ENCODE measurements at places on chromosomes 7 and 10. TPM values are rescaled to one million over a fixed set of nuclear protein-coding genes. Genes with fewer than 3 reads are reported as not detected.
A peak's percentile ranks its signal among the peaks of the same experiment; 100 is the strongest.

TMEM209 gene
- polyA plus RNA-seq: 39.9 TPM

GRCh38 chr10:73639286-73639685, 2.0 kb downstream of the MYOZ1 start:
- H3K27ac ChIP-seq: no peak overlapping the region
- no peak overlapping the region for H3K4me3 ChIP-seq
- no peaks in the 10 kb centered on the region for H3K36me3 ChIP-seq
- peaks cover 4% of the 10 kb centered on the region for H3K27me3 ChIP-seq
- H3K4me1 ChIP-seq: peaks cover 5% of the 10 kb centered on the region

DNA sequence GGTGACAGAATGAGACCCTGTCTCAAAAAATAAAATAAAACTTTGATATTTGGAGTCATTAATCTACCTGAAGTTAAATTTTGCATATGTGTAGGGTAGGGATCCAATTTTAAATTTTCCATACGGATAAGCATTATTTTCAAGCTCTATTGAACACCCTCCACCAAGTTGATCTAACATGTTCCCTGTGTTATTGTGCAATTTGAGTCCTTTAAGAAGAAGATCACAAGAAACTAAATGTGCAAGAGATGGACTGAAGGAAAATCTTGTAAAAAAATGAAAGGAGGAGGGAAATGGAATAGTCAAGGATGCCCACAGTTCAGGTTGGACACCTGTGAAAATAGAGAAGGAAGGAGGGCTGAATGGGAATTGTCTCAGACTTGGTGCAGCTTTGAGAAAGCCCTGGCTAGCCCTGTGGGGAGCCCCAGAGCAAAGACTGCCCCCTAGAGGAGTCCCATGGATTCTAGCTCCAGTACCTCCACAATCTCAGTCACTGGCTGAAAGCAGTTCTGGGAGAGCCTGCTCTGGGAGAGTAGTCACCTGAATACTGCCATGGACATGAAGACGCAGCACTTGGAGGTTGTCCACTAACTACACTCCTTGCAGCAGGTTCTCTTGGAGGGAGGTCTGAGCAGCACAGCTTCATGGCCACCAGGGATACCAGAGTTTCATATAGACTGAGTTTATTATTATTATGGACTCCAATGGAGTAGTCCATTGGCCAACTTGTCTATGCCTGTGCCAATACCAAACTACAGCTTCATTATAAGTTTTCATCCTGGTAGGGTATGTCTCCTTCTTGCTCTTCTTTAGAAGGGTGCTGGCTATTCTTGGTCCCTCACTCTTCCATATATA, 5.7 kb upstream of the TIAL1 start:
- H3K27ac ChIP-seq: no peak overlapping the region
- peaks cover 5% of the 10 kb centered on the region for H3K4me1 ChIP-seq
- no peak overlapping the region for H3K4me3 ChIP-seq
- H3K36me3 ChIP-seq: no peaks in the 10 kb centered on the region

DNA sequence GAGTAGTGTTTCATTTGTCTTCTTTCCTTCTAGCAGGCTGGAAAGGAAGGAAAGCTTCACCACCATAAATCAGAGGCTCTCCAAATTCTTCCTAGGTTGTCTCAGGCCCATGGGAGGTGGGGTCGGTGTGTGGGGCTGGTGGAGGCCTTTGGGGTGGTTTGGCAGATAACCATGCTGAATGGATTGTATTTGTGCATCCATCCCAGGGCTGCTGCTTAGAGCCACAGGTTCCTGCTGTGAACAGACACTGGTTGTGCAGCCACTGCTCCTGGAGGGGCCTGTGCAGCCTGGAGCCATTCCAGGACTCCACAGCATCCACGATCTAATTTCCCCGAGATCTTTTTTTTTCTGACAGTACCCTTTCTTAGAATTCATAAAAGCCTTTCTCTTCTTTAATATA, 741.8 kb downstream of the SUGCT start:
- no peak overlapping the region for H3K4me3 ChIP-seq
- H3K27me3 ChIP-seq: no peaks in the 10 kb centered on the region
- DNase-seq: no peak
- H3K36me3 ChIP-seq: no peaks in the 10 kb centered on the region

DNA sequence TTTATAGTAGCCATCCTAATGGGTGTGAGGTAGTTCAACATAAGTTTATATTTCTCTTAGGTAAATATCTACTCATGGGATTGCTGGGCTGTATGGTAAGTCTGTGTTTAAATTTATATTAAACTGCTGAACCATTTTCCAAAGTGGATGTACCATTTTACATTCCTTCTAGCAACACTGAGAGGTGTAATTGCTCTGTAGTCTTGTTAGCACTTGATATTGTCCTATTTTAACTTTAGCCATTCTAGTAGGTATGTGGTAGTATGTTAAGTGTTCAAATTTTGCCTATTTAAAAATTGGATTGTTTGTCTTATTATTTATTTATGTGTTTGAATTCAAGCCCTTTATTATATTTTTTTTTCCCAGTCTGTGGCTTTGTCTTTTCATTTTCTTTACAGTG, 2.6 kb upstream of the HPS1 start:
- H3K36me3 ChIP-seq: no peaks in the 10 kb centered on the region
- H3K4me1 ChIP-seq: peaks cover 30% of the 10 kb centered on the region
- H3K27me3 ChIP-seq: peaks cover 14% of the 10 kb centered on the region
- no peak for DNase-seq
- H3K27ac ChIP-seq: no peak overlapping the region
- H3K4me3 ChIP-seq: no peak overlapping the region

HYAL4 gene
- not detected for polyA plus RNA-seq

DNA sequence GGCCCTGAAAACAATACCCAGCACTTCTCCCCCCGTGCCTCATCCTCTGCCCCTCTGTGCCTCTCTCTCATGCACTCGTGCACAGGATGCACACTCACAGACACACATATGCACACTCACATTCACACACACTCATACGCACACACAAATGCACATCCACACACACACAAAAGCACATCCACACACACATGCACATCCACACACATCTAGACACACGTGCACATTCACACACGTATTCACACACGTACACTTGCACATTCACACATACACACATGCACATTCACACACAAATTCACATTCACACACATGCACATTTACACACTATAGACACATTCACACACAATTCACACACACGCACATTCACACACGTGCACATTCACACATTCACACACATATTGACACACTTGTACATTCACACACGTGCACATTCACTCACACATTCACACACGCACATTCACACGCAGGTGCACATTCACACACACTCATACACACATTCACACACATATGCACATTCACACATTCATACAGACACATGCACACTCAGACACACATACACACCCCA, 19.2 kb downstream of the SHH start:
- no peaks in the 10 kb centered on the region for H3K27me3 ChIP-seq
- no peak for DNase-seq
- H3K4me3 ChIP-seq: no peak overlapping the region
- no peaks in the 10 kb centered on the region for H3K36me3 ChIP-seq
- H3K4me1 ChIP-seq: no peaks in the 10 kb centered on the region

DNA sequence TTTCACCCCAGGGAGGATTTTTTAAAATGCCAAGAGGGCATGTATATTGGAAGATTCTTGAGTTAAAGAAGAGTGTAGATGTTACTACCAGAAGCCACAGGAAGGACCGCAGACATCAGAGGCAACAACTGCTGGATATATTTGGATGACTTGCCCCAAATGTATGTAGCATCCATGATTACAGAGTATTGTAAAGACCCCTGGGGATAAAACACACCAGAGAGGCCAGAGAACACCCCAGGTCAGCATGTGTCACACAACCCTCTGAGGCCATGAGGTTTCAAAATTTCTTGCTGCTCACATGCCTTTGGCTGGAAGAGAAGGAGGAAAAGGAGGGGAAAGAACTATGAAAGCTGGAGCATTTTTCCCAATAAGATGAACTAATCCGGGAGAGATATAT, 108.0 kb upstream of the LSM8 start:
- no peaks in the 10 kb centered on the region for H3K36me3 ChIP-seq
- no peak overlapping the region for H3K4me3 ChIP-seq
- no peaks in the 10 kb centered on the region for H3K4me1 ChIP-seq
- H3K27me3 ChIP-seq: no peaks in the 10 kb centered on the region
- no peak for DNase-seq

- no peaks in the 10 kb centered on the region for H3K36me3 ChIP-seq
- peaks cover 9% of the 10 kb centered on the region for H3K27me3 ChIP-seq
- no peak overlapping the region for H3K27ac ChIP-seq
- H3K4me1 ChIP-seq: no peaks in the 10 kb centered on the region
- H3K4me3 ChIP-seq: no peak overlapping the region
- no peak for DNase-seq
Measured at GRCh38 chr10:113454341-113455061, 98.4 kb upstream of the HABP2 start.

DNA sequence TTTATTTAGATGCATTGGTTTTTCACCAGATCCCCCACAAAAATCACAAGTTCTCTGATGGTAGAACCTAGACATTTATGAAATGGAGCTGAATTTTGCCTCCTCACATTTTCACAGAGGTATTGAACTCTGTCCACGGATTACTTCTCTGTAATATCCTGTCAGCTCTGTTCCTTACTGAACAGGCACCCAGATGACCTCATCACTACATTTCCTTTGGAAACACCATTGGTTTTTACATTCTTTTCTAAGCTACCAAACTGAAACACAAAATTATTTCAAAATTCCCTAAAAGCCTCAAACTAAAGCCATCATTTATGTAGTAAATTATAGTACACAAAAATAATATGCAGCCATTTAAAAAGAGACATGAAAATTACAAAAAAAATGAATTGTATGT, 98.3 kb upstream of the KCNIP2 start:
- no peak for DNase-seq
- H3K36me3 ChIP-seq: peaks cover 34% of the 10 kb centered on the region
- no peaks in the 10 kb centered on the region for H3K4me1 ChIP-seq
- no peaks in the 10 kb centered on the region for H3K27me3 ChIP-seq

DNA sequence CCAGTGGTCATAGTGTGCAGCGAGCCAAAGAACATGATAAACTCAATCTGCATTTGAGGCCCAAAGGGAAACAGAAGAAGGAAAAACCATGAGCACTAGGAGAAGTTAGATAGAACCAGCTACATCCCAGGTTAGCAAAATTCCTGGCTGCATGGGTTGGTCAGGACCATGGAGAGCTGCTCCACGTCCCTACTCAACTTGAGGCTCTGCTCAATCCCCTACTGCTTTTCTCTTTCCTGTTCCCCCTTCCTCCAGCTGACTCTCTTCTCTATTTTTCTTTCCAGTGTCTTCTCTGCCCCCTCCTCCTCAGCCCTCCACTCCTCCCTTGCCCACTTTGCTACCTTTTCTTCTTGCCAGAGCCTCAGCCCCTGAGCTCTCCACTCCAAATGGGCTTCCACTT, 21.9 kb upstream of the VSIR start:
- no peaks in the 10 kb centered on the region for H3K36me3 ChIP-seq
- no peak overlapping the region for H3K4me3 ChIP-seq

- H3K27ac ChIP-seq: no peak overlapping the region
- H3K36me3 ChIP-seq: no peaks in the 10 kb centered on the region
- H3K27me3 ChIP-seq: no peaks in the 10 kb centered on the region
- no peaks in the 10 kb centered on the region for H3K4me1 ChIP-seq
Measured at GRCh38 chr7:157903710-157904109, 566.9 kb downstream of the DNAJB6 start.

PALD1 gene
- 0.14 TPM for polyA plus RNA-seq

UPK3BL2 gene
- polyA plus RNA-seq: 2.5 TPM

- H3K4me1 ChIP-seq: no peaks in the 10 kb centered on the region
- H3K27ac ChIP-seq: no peak overlapping the region
- peaks cover 2% of the 10 kb centered on the region for H3K27me3 ChIP-seq
- no peaks in the 10 kb centered on the region for H3K36me3 ChIP-seq
- no peak overlapping the region for H3K4me3 ChIP-seq
Measured at GRCh38 chr10:51955696-51956095, 256.3 kb upstream of the CSTF2T start.

GPER1 gene
- polyA plus RNA-seq: not detected

- no peak for DNase-seq
- H3K27me3 ChIP-seq: peaks cover 14% of the 10 kb centered on the region
- H3K4me3 ChIP-seq: no peak overlapping the region
- H3K27ac ChIP-seq: no peak overlapping the region
- H3K36me3 ChIP-seq: no peaks in the 10 kb centered on the region
- H3K4me1 ChIP-seq: no peaks in the 10 kb centered on the region
Measured at GRCh38 chr7:99155211-99155610, 11.3 kb upstream of the SMURF1 start.

DNA sequence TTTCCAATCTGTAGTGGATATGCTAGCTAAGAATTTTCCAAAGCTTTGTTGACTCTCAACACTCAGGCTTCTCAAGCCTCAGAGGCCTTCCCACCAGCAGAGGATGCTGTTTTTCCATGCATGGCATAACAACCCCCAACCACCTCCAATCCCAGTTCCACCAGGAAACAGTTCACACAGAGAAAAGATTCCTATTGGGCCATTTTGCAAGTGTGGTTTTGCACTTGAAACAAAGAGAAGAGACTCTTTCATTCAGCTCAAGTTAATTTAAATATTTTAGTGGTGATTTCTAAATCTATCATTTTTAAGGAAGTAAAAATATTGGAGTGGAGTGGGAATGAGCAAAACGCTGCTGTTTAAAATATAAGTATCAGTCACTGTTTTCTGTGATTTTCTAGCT, 105.6 kb upstream of the COL1A2 start:
- DNase-seq: no peak
- H3K4me1 ChIP-seq: no peaks in the 10 kb centered on the region
- no peak overlapping the region for H3K27ac ChIP-seq
- H3K4me3 ChIP-seq: no peak overlapping the region

DOCK1 gene
- not detected for polyA plus RNA-seq

- peak overlapping the region; percentile 86 for H3K4me3 ChIP-seq
- peak overlapping the region; percentile 64 for H3K27ac ChIP-seq
- peaks cover 50% of the 10 kb centered on the region for H3K4me1 ChIP-seq
- DNase-seq: no peak
- H3K27me3 ChIP-seq: peaks cover 9% of the 10 kb centered on the region
Measured at GRCh38 chr7:2354939-2355704, 495 bp downstream of the EIF3B start.

- no peaks in the 10 kb centered on the region for H3K36me3 ChIP-seq
- no peaks in the 10 kb centered on the region for H3K4me1 ChIP-seq
- DNase-seq: no peak
- no peak overlapping the region for H3K27ac ChIP-seq
Measured at GRCh38 chr7:141915565-141915964, 634 bp upstream of the OR9A4 start.

DNA sequence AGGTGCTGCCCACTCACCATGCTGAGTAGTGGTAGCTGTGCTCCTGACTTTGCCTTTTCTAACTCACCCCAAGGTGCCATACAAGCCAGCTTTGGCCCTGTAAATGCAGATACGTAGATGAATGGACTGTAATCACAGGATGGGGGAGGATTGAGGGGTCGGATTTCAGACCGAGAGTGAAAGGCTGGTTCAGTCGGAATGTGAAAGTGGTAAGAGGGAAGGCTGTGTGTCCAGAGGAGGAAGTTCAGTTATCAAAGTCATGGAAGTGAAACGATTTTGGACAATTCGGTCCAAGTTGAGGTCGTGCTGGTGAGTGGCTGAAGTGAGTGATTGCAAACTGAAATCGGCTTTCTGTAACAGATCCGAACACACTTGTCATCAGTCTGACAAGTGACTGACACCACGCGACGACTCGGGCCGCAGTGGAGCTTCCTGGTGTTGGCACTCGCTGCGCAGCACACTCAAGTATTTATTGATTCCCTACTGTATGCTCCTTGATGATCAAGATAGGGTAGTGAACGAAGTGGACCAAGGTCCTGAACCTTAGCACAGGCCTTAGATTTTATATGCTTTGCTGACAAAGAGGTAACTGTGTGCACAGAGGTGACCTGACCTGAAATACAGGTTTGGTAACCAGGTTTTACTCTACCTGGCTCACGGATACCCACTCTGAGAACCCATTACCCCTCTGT, 10.5 kb downstream of the ZNF282 start:
- H3K4me3 ChIP-seq: no peak overlapping the region
- peaks cover 13% of the 10 kb centered on the region for H3K4me1 ChIP-seq
- H3K27ac ChIP-seq: no peak overlapping the region
- DNase-seq: no peak

CALHM1 gene
- 0.91 TPM for polyA plus RNA-seq
